NCI-H1092 (cell line): ENCODE measurements at places on chromosomes 3 and 15.

DNA sequence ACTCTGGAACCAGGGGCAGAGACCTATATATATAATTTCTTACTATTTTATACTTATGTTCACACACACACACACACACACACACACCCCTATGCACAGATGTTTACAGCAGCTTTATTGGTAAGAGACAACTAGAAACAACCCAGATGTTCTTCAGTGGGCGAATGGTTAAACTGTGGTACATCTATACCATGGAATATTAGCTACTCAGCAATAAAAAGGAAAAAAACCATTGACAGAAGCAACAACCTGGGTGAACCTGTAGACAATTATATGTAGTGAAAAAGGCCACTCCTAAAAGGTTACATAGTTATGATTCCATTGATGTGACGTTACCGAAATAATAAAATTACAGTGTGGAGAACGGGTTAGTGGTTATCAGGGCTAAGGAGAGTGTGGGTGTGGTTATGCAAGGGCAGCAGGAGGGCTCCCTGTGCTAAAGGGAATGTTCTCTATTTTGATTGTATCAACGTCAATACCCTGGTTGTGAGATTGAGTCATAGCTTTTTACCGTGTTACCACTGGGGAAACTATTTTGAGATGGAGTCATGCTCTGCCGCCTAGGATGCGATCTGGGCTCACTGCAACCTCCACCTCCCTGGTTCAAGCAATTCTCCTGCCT is 85.5 kb downstream of the FLNB start:
- no peak for DNase-seq

DNA sequence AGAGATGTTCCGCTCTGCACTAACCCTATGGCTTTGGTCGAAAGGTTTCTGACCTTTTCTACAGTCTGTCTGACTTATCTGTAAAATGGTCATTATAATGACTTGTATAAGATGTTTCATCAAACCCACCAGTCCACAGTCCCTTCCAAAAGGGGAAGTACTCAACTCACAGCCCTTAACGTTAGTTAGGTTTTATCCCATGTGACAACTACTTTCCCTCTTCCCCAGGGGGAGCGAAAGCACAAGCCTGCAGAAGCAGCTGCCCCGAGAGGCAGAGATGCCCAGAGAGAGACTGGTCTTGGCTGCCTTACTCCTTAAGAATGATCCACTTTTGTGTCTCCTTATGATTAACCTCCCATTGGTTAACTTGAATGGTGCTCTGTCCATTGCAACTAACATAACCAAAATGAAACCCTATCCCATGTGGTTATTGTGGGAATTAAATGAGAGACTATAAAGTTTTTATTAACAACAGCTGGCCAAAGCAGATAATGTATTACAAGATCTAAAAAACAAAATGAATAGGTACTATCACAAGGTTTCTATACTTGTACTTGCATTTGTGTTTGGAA is 6.4 kb downstream of the ASTE1 start:
- no peak for DNase-seq

- no peak for DNase-seq
Observed at GRCh38 chr3:190605385-190605784, 91.5 kb downstream of the IL1RAP start.

DNA sequence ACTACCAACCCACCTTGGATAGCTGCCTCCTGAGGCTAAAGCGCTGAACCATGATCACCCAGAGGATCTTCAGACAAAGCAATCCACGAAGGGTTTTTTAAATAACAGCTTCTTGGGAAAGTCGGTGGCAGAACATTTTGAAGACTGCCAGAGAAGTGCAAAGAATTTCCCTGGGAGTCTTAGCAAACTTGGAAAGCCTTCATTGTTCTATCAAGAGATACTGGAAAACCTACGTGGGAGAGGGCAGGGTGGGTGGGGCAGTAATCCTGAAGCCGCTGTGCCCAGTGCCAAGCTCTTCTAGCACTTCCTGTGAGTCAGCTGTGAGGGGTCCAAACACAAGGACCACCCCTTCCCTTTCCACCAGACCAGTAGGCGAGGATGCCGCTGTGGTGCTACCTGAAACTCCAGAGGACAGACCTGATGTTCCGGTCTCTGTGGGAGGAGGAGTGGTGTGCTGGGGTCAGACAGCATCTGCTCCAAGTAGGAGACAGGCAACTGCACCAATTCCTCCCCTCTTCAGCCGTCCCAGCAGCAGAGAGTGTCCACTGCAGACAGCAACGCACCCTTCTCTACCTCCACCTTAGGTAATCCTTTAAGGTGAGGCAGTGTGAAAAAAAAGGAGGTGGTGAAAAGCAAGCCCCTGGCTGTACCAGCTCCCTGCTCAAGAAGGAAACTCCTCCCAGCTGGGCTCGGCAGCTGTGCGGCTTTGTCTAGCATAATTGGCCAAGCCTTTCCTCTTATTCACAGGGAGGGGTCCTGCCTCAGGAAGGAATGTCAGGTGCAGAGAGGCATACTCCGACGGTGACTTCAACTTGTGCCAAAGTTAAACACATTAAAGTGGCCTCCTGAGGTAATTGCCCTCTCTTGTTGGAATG is 99.0 kb downstream of the TMCC1 start:
- peak; percentile 16 for DNase-seq

DNA sequence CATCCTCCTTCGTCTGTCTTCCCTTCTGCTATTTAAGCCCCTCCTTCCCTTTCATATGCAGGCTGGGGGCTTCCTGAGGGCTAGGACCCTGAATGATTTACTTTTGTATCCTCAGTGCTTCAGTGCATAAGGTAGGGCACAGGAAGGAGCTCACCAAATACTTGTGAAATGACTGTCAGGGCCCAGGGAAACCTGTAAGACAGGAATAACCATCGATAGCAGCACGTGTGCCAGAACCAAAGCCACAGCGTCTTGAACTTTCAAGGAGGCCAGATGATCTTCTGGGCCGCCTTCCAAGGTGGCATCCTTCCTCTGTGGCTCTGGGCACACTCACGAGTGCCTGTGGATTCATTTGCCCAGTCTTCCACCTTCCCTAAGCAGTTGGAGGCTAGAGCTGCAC is 3.9 kb downstream of the TMED3 start:
- DNase-seq: no peak

DNA sequence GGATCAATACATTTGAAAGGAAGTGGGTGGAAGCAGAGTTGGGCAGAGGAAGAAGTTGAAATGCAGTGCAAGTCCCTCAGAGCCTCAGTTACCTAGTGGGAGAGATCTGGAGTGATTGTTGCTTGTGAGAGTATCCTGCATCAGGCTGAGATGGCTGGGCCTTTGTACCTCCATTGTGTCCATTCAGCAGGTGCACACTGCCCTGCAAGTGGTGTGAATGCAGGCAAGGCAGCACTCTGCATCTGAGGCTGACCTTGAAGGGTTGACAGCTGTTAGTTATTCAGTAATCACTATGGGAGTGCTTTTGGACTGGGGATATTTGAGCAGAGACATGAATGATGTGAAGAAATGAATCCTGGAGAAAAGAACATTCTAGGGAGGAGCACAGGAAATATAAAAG is 25.2 kb downstream of the ATP6V1A start:
- DNase-seq: no peak

GRCh38 chr3:89395996-89396395 is 288.6 kb downstream of the EPHA3 start:
- no peak for DNase-seq
